H54 (cell line): ENCODE measurements at places on chromosomes 7 and 10.

GRCh38 chr10:44725404-44725803 is 185.7 kb upstream of the TMEM72 start:
- DNase-seq = no peak

GRCh38 chr10:33547976-33548375 is 213.5 kb upstream of the NRP1 start:
- DNase-seq = no peak

GRCh38 chr10:49621561-49621960 is 7.7 kb downstream of the CHAT start:
- DNase-seq = no peak

- no peak for DNase-seq
Measured at GRCh38 chr10:83654689-83655088, 484.6 kb upstream of the GHITM start.

DNA sequence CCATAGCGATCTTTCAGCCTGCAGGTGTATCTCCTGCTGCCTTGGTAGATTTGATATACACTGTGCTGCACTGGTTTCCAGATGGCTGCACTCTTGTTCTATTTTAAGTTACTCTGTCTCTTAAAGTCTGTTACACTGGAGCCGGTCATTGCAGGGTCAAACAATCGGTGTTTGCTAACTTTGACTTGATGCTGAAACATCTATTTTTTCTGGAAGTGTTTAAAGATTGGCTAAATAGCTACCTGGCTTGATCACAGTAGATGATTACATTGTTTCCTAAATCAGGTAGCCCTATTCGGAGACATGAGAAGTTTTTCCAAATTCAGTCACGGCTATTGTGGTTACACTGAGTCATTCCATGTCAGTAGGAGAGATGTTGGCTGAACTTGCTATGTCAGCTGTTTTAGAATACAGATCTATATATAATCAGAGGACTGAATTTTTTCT is 574.8 kb downstream of the ETV1 start:
- DNase-seq = peak; percentile 3

DNA sequence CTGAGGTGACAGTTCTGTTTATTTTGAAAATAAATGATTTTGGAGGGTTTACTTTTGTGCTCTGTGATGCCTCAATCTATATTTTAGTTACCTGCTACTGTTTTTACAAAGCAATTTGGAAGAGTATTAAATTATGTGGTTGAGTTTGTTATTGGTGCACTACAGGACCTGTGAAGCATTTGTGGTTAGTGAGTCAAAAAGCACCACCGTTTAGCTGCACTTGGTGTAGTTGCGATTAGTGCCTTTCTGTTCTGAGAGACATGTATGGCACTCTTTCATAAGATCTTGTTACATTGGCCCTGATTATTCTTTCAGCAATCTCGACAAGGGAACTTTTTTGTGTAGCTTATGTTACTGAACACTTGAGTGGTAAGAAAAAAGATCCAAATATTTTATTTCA is 132.2 kb downstream of the BBS9 start:
- no peak for DNase-seq

GRCh38 chr7:101944611-101945010 is 127.2 kb downstream of the CUX1 start:
- no peak for DNase-seq

GRCh38 chr10:53453196-53453595 is 680.6 kb upstream of the MBL2 start:
- no peak for DNase-seq

DNA sequence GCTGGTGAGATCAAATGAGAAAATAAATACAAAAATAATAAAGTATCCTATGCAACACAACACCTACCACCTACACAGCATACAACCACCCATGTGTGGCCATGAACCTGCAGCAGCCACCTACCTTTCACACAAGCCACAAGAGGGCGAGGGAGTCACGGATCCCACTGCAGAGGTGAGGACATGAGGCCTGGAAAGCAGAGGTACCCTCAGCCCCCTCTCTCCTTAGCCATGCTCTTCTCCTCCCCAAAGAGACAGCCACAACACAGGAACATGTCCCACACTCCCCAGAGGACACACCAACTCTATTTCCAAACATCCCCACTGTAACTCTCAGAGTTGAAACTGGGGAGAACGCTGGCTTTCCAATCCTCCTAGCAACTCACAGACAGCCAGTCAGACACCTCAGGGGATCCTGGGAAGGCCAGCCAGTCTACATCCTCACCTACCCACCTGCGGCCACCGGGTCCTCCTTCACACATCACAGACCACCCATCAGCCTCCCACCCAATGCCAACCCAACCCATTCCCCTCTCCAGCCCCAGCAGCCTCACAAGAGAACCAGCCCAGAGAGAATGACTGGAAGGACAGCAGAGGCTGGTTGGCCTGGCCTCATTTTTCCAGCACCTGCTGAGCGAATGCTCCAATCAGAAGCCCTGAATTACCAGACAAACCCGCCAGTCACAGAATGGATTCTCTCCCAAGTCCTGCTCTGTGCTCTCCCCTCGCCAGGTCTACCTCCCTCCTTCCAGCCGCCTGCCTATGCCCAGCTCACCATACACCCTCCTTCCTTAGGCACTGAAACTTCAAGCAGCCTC is 18.4 kb downstream of the DLG5 start:
- DNase-seq = no peak

GRCh38 chr10:62651341-62651740 is 153.2 kb upstream of the ADO start:
- no peak for DNase-seq
